Thyroid gland (tissue), 4 donors: ENCODE measurements at places on chromosomes 16 and 17. TPM values are rescaled to one million over a fixed set of nuclear protein-coding genes. Genes with fewer than 3 reads are reported as not detected.

RNF222 gene
- total RNA-seq: not detected

ACSM3 gene
- total RNA-seq: 1.6 TPM

DYNLRB2 gene
- total RNA-seq: 11.6 TPM

ASPSCR1 gene
- 53.6 TPM for total RNA-seq

AOC3 gene
- total RNA-seq: 7.3 TPM

FBXO39 gene
- 1.1 TPM for total RNA-seq

C16orf96 gene
- 0.11 TPM for total RNA-seq

STAC2 gene
- total RNA-seq: not detected

TNFRSF17 gene
- total RNA-seq: not detected

OR4D1 gene
- total RNA-seq: not detected

AIPL1 gene
- total RNA-seq: not detected

ALOX15B gene
- 3.3 TPM for total RNA-seq

GRCh38 chr16:87791295-87792204 lies 25.8 kb upstream of the KLHDC4 start:
- H3K4me1 ChIP-seq: peaks cover 9% of the 10 kb centered on the region
- H3K27ac ChIP-seq: no peak overlapping the region
- H3K27me3 ChIP-seq: no peaks in the 10 kb centered on the region
- no peak overlapping the region for H3K4me3 ChIP-seq
- H3K36me3 ChIP-seq: no peaks in the 10 kb centered on the region

DNA sequence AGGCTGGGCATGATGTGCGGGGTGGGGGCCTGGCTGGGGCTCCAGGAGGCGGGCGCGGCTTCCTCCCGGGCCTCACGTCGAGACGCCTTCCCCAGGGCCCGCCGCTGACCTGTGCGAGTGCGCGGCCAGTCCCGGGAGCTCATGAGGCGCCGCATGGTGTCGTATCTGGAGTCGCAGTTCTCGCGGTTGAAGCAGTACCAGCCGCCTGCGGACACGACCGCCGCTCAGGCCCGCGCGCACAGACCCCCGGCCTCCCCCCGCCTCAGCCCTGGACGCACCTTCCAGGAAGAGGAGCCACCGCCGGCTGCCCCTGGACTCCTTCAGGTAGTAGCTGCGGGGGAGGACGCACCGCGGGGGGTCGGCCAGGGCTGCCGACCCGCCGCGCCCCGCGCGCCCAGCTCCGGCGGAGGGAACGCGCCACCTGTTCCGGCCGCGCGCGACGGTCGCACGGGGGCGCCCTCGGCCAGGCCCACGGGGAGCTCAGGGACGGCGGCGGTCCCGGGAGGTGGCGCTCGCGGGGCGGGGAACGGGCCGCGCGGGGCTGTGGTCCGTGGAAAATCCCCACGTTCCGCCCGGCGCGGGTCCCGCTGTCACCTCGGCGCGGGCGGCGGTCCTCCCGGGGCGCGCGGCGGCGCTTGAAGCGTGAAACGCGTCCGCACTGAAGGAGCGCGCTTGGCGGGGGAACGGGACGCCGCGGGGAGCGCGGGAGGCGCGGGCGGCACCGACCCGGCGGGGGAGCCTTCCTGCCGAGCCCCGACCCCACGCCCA lies 1.4 kb downstream of the NOTUM start:
- H3K27ac ChIP-seq: no peak overlapping the region
- H3K36me3 ChIP-seq: no peaks in the 10 kb centered on the region
- peaks cover 6% of the 10 kb centered on the region for H3K4me1 ChIP-seq

DNA sequence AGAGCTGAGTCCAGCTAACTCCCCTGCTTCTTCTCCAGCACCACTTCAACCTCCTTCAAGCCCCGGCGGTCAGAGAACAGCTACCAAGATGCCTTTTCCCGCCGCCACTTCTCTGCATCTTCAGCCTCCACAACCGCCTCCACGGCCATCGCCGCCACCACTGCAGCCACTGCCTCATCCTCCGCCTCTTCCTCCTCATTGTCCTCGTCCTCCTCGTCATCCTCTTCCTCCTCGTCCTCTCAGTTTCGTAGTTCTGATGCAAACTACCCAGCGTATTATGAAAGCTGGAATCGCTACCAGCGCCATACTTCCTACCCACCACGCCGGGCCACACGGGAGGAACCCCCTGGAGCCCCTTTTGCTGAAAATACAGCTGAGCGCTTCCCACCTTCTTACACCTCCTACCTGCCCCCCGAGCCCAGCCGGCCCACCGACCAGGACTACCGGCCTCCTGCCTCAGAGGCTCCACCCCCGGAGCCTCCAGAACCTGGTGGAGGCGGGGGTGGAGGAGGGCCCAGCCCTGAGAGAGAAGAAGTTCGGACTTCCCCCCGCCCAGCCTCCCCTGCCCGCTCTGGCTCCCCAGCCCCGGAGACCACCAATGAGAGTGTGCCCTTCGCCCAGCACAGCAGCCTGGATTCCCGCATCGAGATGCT lies 7.1 kb downstream of the SETD1A start:
- H3K27me3 ChIP-seq: no peaks in the 10 kb centered on the region
- H3K27ac ChIP-seq: no peak overlapping the region
- H3K4me1 ChIP-seq: no peaks in the 10 kb centered on the region

- peak overlapping the region; percentile 69 for H3K27ac ChIP-seq
- peak; percentile 79 for DNase-seq
- H3K4me1 ChIP-seq: peaks cover 78% of the 10 kb centered on the region
- H3K36me3 ChIP-seq: no peaks in the 10 kb centered on the region
- no peaks in the 10 kb centered on the region for H3K27me3 ChIP-seq
Observed at GRCh38 chr17:78722246-78722761, 59.8 kb downstream of the CYTH1 start.

- H3K27me3 ChIP-seq: no peaks in the 10 kb centered on the region
- H3K27ac ChIP-seq: no peak overlapping the region
- no peaks in the 10 kb centered on the region for H3K4me1 ChIP-seq
- no peak overlapping the region for H3K4me3 ChIP-seq
- H3K36me3 ChIP-seq: no peaks in the 10 kb centered on the region
Observed at GRCh38 chr17:71313866-71314265, 807.0 kb upstream of the SOX9 start.

GRCh38 chr17:78761789-78762406 lies 20.2 kb downstream of the CYTH1 start:
- no peak overlapping the region for H3K27ac ChIP-seq
- no peaks in the 10 kb centered on the region for H3K36me3 ChIP-seq
- DNase-seq: no peak
- H3K27me3 ChIP-seq: no peaks in the 10 kb centered on the region

DNA sequence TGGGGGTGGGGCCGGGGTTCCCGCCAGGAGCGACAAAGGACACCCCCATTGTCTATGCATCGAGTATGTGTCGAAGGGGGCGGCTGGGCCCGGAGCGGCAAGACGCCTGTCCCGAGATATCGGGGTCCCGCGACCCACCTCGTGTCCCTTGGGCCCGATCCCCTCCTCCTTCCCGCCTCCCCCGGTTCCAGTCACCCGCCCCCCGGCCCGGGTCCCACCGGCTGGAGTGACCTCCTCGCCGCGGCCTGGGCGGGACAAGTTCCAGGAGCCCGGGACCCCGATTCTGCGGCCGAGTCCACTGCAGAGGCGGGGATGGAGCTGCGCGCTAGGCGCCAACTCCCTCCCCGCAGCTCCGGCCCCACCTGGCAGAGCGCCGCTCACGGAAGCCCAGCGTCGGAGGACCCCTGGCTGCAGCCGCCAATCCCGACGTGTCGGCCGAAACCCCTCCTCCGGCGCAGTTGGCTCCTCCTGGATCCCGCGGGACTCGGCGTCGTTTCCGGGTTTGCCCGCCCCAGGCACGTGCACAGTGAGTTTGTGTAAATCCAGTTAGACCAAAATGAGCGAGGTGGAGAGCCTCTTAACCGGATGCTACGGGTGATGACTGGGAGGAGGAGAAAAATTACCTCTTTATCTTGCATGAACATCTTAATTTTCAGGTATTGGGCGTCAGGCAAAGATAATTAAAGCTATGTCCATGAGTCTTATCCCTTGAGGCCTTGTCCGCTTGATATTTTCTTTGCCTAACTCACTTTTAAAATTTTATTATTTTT lies at the start of gene NMRAL1:
NMRAL1 (minus strand) TSS at position 434 of the 770 bp plus-strand sequence. CDS start 493 bp downstream, outside the sequence.
- peak within 1 kb of the TSS; percentile 60 for H3K4me3 ChIP-seq
- no peaks in the 10 kb centered on the region for H3K36me3 ChIP-seq
- no peaks in the 10 kb centered on the region for H3K27me3 ChIP-seq
- H3K4me1 ChIP-seq: peaks cover 21% of the 10 kb centered on the region
- peak within 1 kb of the TSS; percentile 81 for H3K27ac ChIP-seq
- peak; percentile 95 for DNase-seq

- peaks cover 6% of the 10 kb centered on the region for H3K4me1 ChIP-seq
- DNase-seq: no peak
- H3K27me3 ChIP-seq: no peaks in the 10 kb centered on the region
- H3K36me3 ChIP-seq: no peaks in the 10 kb centered on the region
- H3K4me3 ChIP-seq: no peak overlapping the region
Observed at GRCh38 chr16:80084163-80084562, 456.6 kb upstream of the DYNLRB2 start.

DNA sequence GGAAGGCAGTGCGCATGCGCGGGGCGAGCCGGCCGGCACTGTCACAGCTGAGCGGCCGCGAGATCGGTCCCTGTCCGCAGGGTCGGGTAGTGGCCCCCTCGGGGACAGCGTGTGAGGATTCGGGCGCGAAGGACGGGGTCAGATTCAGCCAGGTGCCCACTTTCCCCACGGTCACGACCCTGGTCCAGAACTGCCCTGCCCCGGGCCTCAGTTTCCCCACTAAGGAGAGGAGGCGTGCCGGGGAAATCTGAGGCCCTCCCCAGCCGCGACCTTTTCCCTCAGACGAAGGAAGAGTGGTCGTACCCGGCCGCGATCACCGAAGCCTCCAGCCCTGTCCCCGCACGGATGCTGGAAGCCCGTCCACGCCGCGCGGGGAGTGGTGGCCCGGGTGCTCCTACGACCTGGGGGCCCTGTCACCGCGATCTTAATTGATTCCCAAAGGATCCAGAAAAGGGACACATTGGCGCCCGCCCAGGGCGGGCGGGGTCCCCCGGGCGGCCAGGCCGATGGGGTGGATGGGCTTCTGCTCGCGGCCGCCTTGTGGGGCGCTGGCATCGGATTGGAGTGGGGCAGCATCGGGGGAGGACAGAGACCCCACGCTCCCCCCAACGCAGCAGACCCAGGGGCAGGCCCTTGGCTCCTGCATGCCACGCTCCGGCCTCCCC lies 57.7 kb downstream of the SRL start:
- DNase-seq: peak; percentile 14
- no peaks in the 10 kb centered on the region for H3K36me3 ChIP-seq
- H3K27ac ChIP-seq: peak overlapping the region; percentile 99
- H3K4me1 ChIP-seq: peaks cover 10% of the 10 kb centered on the region
- no peaks in the 10 kb centered on the region for H3K27me3 ChIP-seq

DNA sequence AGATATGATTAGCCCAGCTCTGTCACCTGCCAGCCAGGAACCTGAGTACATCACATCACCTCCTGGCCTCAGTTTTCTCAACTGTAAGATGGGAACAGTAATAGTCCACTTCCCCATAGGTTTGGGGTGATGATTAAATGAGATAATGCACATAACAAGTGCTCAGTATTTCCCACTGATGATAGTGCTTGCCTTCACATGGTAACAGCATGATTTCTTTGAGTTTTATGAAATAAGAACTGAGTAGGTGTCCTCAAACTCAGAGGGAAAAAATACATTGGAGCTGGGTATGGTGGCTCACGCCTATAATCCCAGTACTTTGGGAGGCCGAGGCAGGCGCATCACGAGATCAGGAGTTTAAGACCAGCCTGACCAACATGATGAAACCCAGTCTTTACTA lies 30.1 kb upstream of the SNN start:
- no peak overlapping the region for H3K27ac ChIP-seq
- no peaks in the 10 kb centered on the region for H3K36me3 ChIP-seq
- no peaks in the 10 kb centered on the region for H3K27me3 ChIP-seq
- no peak overlapping the region for H3K4me3 ChIP-seq

DNA sequence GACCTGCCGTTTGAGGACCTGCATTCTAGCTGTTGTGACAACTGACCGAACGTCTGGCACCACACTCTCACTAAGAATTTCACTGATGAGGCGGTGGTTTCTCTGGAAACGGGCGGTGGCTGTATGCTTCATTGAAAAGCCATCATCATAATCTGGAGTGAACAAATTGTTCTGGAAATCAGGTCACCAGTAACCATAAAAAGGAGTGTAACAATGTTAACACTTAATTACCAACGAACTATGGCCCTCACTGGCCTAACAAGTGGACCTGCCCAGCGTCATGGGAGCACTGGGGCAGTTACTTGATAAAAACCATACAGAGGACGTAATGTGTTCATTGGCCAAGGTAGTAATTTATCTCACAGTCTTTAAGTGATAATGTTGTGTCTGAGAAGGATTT lies 15.4 kb downstream of the SMARCE1 start:
- no peaks in the 10 kb centered on the region for H3K27me3 ChIP-seq
- H3K27ac ChIP-seq: no peak overlapping the region
- no peaks in the 10 kb centered on the region for H3K4me1 ChIP-seq
- H3K4me3 ChIP-seq: no peak overlapping the region

- no peak for DNase-seq
- H3K4me1 ChIP-seq: no peaks in the 10 kb centered on the region
- no peak within 1 kb of the TSS for H3K4me3 ChIP-seq
- H3K27me3 ChIP-seq: no peaks in the 10 kb centered on the region
Observed at GRCh38 chr16:55875273-55875672, at the start of gene CES5A. Gene CES5A, minus strand, starts transcription at chr16:55875373. Its CDS starts 152 bp downstream, at chr16:55875221.

DNA sequence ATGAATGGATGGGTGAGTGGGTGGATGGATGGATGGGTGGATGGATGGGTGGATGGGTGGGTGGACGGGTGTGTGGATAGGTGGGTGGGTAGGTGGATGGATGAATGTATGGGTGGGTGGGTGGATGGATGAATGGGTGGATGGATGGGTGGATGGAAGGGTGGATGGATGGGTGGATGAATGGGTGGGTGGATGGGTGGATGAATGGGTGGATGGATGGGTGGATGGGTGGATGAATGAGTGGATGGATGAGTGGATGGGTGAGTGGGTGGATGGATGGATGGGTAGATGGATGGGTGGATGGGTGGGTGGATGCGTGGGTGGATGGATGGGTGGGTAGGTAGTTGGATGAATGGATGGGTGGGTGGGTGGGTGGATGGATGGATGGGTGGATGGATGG lies 13.2 kb upstream of the ATP2C2 start:
- no peaks in the 10 kb centered on the region for H3K27me3 ChIP-seq
- no peak overlapping the region for H3K27ac ChIP-seq
- no peak overlapping the region for H3K4me3 ChIP-seq
- no peaks in the 10 kb centered on the region for H3K36me3 ChIP-seq

- H3K27me3 ChIP-seq: no peaks in the 10 kb centered on the region
- peaks cover 14% of the 10 kb centered on the region for H3K4me1 ChIP-seq
- peak overlapping the region; percentile 32 for H3K27ac ChIP-seq
- no peaks in the 10 kb centered on the region for H3K36me3 ChIP-seq
- no peak overlapping the region for H3K4me3 ChIP-seq
Observed at GRCh38 chr16:4071686-4072561, 44.3 kb downstream of the ADCY9 start.

GRCh38 chr16:24686678-24687077 lies 42.8 kb upstream of the TNRC6A start:
- no peak overlapping the region for H3K27ac ChIP-seq
- H3K36me3 ChIP-seq: no peaks in the 10 kb centered on the region
- DNase-seq: no peak
- no peak overlapping the region for H3K4me3 ChIP-seq
